ENCODE measurements at places on chromosomes 12 and 14. TPM values are rescaled to one million over a fixed set of nuclear protein-coding genes. Genes with fewer than 3 reads are reported as not detected.

KLHDC1 gene
- total RNA-seq: 1.1 TPM

PLA2G1B gene
- not detected for total RNA-seq

BICD1 gene
- 8.5 TPM for total RNA-seq

PKP2 gene
- 5.9 TPM for total RNA-seq

SLC6A12 gene
- total RNA-seq: not detected

LACRT gene
- not detected for total RNA-seq

GLIPR1 gene
- total RNA-seq: 46.3 TPM

ANAPC5 gene
- total RNA-seq: 143 TPM

ANO2 gene
- total RNA-seq: 33.1 TPM

VCPKMT gene
- total RNA-seq: 5.6 TPM

RERGL gene
- not detected for total RNA-seq

KIF26A gene
- 15.2 TPM for total RNA-seq

SPIC gene
- total RNA-seq: not detected

ITGA5 gene
- total RNA-seq: 714 TPM

DAO gene
- not detected for total RNA-seq

DACT1 gene
- 0.18 TPM for total RNA-seq

AQP6 gene
- total RNA-seq: not detected

AREL1 gene
- 29.6 TPM for total RNA-seq

ABCD2 gene
- not detected for total RNA-seq

KLRF1 gene
- total RNA-seq: not detected

ANG gene
- total RNA-seq: 2.6 TPM

AMDHD1 gene
- total RNA-seq: not detected

KCNC2 gene
- not detected for total RNA-seq

ARPC3 gene
- 241 TPM for total RNA-seq

SERPINA4 gene
- total RNA-seq: not detected

CCDC198 gene
- not detected for total RNA-seq

ADCY4 gene
- total RNA-seq: 37.2 TPM

FAM181A gene
- not detected for total RNA-seq

SLC38A4 gene
- not detected for total RNA-seq

TPPP2 gene
- not detected for total RNA-seq

TAS2R7 gene
- total RNA-seq: not detected

C14orf180 gene
- total RNA-seq: not detected

CLEC7A gene
- 0.09 TPM for total RNA-seq

C12orf54 gene
- not detected for total RNA-seq

GXYLT1 gene
- 16.9 TPM for total RNA-seq

NUP37 gene
- 35.0 TPM for total RNA-seq

C3AR1 gene
- 0.28 TPM for total RNA-seq

TESPA1 gene
- not detected for total RNA-seq

KRT74 gene
- total RNA-seq: not detected

CPNE6 gene
- total RNA-seq: not detected

INSM2 gene
- not detected for total RNA-seq

DHRS2 gene
- not detected for total RNA-seq

ARHGEF40 gene
- 4.2 TPM for total RNA-seq

IAPP gene
- total RNA-seq: not detected

PGF gene
- total RNA-seq: 395 TPM

CD163L1 gene
- 3.8 TPM for total RNA-seq

OVCH1 gene
- total RNA-seq: 0.85 TPM

ESRRB gene
- not detected for total RNA-seq

KRT79 gene
- 0.28 TPM for total RNA-seq

PDE3A gene
- 14.8 TPM for total RNA-seq

TEAD4 gene
- 25.7 TPM for total RNA-seq

KRT82 gene
- not detected for total RNA-seq

IL22 gene
- total RNA-seq: not detected

SPX gene
- 0.09 TPM for total RNA-seq

KRT77 gene
- total RNA-seq: not detected

GLIPR1L2 gene
- total RNA-seq: 0.18 TPM

RNU4-1 gene
- 465 TPM for total RNA-seq

RNFT2 gene
- total RNA-seq: 1.4 TPM
